GM12864 (cell line): ENCODE measurements at places on chromosomes 2 and 18.
A peak's percentile ranks its signal among the peaks of the same experiment; 100 is the strongest.

GRCh38 chr2:25085761-25086560 lies 44.1 kb downstream of the EFR3B start:
- DNase-seq = no peak

GRCh38 chr2:15754703-15755099 lies 163.0 kb downstream of the DDX1 start:
- DNase-seq = no peak

GRCh38 chr2:62313449-62314227 lies 117.7 kb downstream of the B3GNT2 start:
- peak; percentile 85 for DNase-seq

DNA sequence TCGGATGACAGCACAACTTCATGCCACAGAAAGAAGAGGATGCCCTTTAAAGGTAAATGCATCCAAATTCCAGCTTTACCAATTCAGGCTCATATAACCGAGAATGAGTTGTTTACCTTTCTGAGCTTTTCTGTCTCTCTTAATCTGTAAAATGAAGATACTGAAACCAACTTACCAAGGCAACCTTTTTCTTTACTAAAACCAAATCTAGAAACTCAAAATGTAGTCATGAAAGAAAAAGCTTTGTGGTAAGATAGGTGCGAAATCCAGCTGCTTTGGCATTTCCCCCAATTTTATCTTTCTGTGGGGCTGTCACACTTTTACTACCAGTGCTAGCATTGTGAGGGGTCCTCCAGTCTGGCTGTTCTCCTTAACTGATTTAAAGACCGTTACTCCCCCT lies 240.4 kb downstream of the IKZF2 start:
- no peak for DNase-seq

GRCh38 chr2:46601328-46601963 lies 122.1 kb downstream of the TMEM247 start:
- DNase-seq = no peak

DNA sequence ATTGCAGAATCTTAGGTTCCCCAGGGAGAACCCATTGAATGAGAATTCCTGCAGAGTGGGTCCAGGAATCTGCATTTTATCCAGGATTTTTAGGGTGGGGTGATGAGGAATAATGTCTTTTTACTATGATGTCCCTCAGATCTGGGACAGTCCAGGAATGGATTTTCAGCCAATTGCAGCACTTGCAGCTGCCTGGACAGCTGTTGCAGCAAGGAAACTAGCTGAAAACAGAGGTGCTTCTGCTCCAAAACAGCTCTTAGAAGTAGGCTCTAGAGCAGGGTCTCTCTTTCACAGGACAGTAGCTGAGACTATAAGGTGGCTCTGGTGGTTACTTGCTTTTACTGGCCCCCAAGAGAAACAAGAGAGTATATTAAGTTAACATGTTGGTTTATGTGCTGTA lies 9.1 kb downstream of the GLI2 start:
- no peak for DNase-seq

GRCh38 chr18:73681398-73681797 lies 466.2 kb downstream of the FBXO15 start:
- DNase-seq = no peak

DNA sequence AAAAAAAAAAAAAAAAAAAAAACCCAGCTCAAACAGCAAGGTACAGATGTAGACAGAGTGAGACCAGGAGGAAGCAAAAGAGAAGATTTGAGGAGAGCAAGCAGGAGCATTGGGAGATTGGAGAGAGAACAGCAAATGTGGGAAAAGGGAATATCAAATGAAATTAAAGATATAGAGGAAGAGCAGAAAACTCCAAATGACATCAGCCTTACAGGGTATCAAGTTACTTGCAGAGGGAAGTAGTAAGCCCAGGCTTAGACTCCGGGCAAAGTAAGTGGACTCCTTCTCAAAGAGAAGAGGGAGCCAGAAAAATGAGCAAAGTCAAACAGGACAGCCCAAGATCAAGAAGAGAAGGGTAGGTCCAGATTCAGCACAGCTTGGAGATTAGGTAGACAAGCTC lies 93.3 kb upstream of the PPP1CB start:
- DNase-seq = no peak

DNA sequence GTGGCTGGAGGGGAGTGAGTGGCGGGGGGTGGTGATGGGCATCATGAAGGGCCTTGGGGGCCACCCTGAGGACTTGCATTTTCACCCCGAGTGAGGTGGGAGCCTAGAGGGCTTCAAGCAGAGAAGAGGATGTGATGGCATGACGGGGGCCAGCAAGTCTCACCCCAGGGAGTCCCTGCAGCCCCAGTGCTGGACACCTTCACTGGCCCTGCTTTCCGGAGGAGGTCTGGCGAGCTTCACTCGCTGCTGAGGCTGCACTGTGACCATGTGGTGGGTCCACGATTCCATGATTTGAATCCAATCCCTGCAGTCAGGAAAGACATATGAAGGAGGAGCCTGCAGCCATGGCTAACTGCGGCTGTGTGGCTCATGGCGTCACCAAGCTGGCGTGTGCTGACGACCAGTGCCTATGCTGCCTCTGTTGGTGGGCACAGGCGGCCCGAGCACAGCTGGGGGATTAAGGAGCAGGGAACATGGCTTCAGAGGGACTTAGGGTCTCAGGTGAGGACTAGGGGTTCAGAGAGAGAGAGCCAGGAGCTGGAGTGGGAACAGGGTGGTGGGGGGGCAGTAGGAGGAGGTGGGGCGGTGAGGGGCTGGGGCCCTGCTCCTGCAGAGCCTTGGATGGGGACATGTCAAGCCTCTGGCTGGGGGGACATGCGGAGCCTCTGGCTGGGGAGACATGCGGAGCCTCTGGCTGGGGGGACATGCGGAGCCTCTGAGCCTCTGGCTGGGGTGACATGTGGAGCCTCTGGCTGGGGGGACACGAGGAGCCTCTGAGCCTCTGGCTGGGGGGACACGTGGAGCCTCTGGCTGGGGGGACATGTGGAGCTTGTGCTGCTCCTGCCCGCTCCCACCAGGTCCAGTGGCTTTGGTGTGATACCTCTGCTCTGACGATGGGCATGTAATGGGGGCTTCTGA lies 3.6 kb downstream of the ZAP70 start:
- DNase-seq = no peak

DNA sequence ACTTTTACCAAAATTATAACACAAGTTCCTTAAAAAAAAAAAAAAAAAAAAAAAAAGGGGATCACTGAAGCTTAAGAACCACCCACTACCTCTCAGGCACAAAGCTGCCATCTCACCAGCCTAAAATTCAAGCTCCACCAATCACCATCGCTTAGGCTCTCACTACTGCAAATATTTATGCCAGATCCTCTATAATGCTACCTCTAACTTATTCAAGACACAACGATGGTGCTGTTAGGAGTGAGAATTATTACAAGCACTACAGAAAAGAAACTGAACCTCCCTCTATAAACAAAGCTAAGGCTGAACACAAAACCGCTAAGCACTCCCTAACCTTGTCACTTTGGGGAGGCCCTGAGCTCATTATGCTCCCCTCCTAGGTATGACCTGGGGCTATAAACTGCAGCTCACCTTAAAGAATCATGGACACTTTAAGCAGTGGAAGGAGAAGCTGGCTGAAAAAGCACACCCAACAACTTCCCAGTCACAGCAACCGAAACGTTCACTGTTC lies 3.6 kb downstream of the FZD5 start:
- DNase-seq = no peak

GRCh38 chr18:24006712-24007313 lies 7.7 kb upstream of the TTC39C start:
- no peak for DNase-seq

DNA sequence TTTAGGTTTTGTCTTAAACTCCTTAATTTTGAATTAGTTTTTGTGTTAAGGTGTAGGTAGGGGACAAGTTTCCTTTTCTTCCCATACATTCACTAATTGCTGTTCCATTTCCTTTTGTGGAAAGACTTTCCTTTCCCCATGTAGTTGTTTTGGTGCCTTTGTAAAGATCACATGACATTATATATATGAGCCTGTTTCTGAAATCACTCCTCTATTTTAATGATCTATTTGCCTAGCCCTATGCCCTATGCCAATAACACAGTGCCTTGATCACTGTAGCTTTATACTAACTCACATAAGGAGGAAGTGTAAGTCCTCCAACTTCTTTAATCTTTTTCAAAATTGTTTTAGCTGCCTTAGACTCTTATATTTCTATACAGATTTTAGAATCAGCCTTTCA lies 211.9 kb downstream of the PPP1R1C start:
- DNase-seq = no peak
